CD4-positive, alpha-beta T cell treated with Interferon alpha-2 for 1 hour (primary cell): ENCODE measurements at places on chromosomes 4 and X.

DNA sequence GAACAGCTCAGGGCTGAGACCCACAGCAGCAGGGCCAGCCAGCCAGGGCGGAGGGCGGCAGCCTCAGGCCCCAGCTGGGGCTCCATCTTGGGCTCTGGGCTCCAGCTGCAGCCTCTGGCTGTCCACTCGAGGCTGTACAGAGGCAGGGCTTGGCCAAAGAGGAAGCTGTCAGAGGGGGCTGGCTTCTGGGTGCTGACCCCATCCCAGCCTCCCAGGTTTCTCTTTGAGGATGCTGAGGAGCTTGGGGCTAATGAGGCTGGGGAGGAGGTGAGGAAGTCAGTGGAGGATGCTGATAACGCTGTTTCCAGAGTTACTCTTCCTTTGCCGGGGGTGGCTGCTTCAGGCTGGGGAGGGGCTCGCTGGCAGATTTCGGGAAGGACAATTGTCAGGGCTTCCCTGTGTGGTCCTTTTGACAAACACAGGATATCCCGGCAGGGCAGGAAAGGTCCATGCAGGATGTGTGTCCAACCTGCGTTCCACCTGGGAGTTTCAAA is at the start of gene DIPK2B:
Gene DIPK2B (minus strand): TSS at position 136 of the 494 bp plus-strand sequence. CDS start 50 bp downstream, at position 86.
- no peak for DNase-seq

GRCh38 chrX:150258463-150259430 is 104.4 kb upstream of the MAMLD1 start:
- no peak for DNase-seq

- peak; percentile 33 for DNase-seq
These were observed 14.7 kb downstream of the FGFRL1 start for GRCh38 chr4:1026115-1026514.

DNA sequence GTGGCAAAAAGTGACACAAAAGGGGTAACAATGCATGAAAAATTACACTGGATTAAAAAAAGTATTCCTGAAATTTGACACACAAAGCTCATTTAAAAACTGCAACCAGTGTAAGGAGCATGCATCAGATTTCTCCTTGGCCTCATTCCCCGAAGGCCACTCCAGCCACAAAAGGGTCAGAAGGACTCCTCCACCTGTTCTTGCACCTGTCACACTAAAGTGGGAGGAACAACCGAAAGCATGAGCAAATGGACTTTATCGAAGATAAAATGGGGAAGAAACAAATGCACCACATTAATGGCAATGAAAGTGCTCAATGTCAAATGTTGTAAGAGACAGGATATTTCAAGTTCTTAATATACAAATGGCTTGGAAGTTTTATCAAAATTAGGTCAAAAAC is 88.2 kb downstream of the ADGRA3 start:
- DNase-seq: no peak
